Fibroblast of skin of right quadriceps (primary cell): ENCODE measurements at places on chromosomes 12 and 14.

DNA sequence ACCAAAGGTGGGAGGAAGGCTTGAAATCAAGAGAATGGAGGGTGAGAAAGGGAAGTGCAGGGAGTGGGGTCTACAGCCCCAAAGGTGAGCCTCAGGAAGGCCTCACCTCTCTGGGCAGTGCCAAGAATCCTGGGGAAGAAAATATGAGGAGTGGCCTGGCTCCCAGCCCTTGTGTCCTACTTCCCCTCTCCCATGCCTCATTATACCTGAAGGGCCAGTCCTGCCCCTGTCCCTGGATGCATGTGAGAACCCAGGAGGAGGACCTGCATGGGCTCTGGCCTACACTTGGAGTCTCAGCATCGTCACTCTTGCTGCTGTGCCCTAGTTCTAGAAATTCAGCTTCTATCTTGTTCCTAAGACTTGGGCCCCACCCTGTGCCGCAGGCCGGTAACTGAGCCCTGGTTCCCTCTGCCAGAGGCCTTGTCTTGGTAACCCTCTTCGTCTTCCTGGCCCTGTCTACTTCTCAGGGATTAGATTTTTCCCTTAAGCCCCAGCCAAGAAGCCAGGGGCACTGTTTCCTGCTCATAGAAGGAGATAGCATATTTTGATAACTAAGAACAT lies 10.9 kb upstream of the MYH7 start:
- no peak for DNase-seq

DNA sequence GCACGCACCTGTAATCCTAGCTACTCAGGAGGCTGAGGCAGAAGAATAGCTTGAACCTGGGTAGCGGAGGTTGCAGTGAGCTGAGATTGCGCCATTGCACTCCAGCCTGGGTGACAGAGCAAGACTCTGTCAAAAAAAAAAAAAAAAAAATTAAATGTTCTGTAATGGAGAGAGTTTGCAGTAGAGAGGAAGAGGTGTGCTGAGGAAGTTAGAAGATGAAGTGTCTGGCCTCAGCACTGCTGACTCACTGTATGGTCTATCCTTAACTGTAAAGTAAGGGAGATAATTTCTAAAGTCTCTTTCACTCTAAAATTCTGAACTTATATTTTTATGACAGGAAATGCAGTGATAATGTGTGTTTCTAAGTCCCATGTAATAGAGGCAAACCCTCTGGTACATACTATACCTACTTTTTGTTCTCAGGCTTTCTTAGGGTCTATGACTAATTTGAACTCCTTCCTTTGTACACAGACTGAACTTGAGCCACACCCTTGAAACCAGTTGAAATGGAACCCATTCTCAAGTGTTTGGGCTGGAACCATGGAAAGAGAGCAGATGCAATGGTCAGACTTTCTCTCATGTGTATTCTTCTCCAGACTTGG lies 278.1 kb upstream of the FAR2 start:
- DNase-seq: no peak

- DNase-seq: no peak
These were observed 37.6 kb upstream of the SLCO1C1 start for GRCh38 chr12:20657496-20657895.

DNA sequence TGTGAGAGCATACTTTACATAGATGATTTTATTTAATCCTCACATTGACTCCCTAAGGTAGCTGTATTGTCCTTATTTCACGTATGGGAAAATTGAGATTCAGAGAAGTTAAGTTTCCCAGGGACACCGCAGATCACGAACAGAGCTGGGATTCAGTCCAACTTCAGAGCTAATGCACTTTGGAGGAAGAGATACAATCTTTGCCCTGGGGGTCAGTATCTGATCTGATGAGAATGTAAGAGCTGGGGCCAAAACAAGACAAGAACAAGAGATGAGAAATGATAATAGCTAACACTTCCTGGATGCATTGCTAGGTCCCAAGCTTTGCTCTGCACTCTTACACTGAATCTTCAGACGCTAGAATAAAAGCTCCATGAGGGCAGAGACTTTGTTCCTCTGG lies 6.0 kb upstream of the CSAD start:
- no peak for DNase-seq

- DNase-seq: no peak
These were observed 81.4 kb upstream of the ARID2 start for GRCh38 chr12:45648070-45648469.

DNA sequence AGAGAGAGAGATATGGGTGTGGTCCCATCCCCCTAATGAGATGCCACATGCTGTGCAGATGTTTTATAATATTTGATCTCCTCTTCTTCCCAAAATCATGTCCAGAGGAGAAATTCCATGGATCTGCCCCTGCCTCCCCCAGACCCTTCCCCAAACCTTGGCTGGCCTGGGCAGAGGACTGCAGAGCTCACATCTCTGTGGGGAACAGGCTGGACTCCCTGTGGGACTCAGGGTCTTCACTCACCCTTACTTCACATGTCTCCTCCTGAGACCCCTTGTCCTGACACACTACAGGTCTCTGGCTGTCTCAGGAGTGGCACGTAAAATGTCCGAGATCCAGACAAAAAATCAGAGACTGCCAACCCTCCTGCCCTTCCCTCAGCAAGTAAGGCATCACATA lies 76.0 kb upstream of the CAPRIN2 start:
- no peak for DNase-seq

GRCh38 chr12:6539707-6540134 lies 5.4 kb downstream of the GAPDH start:
- DNase-seq: no peak
